Activated T-helper 2 cell treated with anti-CD3 and anti-CD28 coated beads, Interferon-gamma antibody, Interleukin-2, Interleukin-4, amounts not matched to agents 10 μg/mL and 5 μg/mL and 100 μg/mL, durations not matched to agents 14 hours and 24 hours and 36 hours (primary cell): ENCODE measurements at places on chromosomes 5 and 9.

DNA sequence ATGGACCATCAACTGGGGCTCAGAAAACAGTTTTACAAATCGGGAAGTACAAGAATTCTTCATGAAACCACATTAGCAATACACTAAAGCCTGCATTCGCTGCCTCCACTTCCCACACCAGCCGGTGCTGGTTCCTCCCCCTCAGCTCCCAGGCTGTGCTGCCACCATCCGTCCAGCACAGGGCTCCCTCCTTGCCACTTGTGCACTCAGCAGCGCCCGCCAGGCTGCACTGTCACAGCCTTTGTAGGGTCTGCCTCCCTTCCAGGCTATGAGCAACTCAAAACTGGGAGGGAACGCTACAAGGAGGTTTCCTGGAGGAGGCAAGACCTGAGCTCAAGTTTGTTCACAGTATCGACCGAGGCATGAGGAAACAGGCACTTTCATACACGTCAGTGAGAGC is 7.7 kb downstream of the MAPK9 start:
- DNase-seq, result no peak

GRCh38 chr5:64333886-64334285 is 168.2 kb downstream of the RNF180 start:
- DNase-seq, result no peak

GRCh38 chr5:140312067-140312790 is 9.3 kb upstream of the PFDN1 start:
- no peak for DNase-seq

DNA sequence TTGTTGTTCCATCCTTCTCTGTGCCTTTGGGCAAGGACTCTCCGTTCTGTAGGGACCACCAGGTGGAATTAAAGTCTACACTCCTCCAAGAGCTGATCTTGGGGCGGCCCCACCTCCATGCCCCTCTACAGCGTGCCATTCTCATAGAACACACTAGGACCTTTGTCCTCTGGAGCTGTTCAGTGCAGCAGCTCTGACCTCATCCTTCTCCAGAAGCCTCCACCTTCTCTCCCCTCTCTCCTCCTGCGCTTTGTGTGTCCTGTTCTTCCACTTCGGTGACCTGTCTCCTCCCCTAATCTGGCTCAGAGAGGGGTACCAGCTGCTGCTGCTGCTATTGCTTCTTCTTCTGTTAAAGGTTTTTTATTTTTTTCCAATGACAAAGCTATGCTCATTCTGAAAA is 1.8 kb upstream of the MACROH2A1 start:
- DNase-seq, result no peak

DNA sequence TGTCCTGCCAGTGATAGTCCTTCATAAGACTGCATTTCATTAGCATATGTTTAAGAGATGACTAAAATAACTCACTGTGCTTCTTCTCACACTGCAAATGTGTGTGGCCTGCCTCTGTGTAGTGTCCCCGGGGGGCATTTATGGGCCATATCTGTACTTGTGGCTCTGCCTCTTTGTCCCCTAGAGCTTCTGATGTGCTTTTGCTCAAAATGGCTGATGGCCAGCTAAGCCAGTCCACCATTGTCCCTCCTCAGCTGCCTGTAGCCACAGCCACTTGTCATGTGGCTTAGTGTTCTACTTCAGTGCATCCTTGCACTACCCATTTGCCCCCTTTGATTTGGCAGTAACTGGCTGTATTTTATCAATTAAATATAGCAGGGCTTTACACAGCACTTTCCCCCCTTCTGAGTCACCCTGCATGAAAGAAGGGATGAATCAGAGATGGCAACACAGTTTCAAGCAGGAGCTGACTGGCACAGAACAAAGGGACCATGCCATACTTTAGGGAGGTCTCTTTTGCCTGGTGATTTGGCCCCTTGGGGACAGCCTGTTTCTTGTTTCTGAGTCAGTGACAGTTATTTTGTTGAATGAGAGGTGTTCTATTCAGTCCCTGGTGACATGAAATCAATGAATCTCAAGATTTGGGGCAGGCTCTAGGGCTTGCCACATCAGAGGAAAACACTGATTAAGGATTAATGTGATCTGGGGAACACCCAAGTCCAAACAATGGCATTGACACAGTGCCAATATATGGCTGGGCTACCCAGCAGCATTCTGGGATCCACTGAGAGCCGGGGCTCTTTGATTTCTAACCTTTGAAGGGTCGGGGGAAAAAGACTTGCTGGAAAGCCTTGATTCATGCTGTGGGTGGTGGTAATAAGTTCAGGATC is 245.5 kb downstream of the SMARCA2 start:
- no peak for DNase-seq

- no peak for DNase-seq
These were observed 722.9 kb upstream of the RGMB start for GRCh38 chr5:98050583-98050982.

GRCh38 chr9:114096041-114096511 is 3.0 kb downstream of the KIF12 start:
- no peak for DNase-seq

- DNase-seq, result no peak
These were observed 398.0 kb upstream of the KIF2A start for GRCh38 chr5:61907995-61908394.

DNA sequence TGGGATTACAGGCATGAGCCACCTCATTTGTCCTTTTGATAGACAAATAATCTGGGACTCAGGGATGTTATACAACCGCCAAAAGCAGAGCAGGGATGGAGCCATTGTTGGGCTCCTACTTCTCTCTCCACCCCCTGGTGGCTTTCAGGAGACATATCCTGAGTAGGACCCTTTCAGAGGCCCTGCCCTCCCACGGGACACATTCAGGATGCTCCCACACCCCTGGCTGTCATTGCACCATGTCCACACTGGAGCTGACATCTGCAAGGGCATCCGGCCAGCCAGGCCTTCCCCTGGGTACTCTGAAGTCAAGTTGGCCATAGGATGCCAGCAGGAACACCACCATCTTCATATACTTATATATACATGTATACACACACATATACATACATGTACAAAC is 181.8 kb downstream of the SYK start:
- DNase-seq, result no peak

GRCh38 chr9:16519001-16519400 is 351.5 kb downstream of the BNC2 start:
- DNase-seq, result no peak

GRCh38 chr9:1581926-1582325 is 433.2 kb upstream of the SMARCA2 start:
- DNase-seq, result no peak

GRCh38 chr5:151451626-151452520 is 4.5 kb downstream of the SLC36A1 start:
- no peak for DNase-seq

GRCh38 chr5:98510143-98510985 is 263.1 kb upstream of the RGMB start:
- no peak for DNase-seq

DNA sequence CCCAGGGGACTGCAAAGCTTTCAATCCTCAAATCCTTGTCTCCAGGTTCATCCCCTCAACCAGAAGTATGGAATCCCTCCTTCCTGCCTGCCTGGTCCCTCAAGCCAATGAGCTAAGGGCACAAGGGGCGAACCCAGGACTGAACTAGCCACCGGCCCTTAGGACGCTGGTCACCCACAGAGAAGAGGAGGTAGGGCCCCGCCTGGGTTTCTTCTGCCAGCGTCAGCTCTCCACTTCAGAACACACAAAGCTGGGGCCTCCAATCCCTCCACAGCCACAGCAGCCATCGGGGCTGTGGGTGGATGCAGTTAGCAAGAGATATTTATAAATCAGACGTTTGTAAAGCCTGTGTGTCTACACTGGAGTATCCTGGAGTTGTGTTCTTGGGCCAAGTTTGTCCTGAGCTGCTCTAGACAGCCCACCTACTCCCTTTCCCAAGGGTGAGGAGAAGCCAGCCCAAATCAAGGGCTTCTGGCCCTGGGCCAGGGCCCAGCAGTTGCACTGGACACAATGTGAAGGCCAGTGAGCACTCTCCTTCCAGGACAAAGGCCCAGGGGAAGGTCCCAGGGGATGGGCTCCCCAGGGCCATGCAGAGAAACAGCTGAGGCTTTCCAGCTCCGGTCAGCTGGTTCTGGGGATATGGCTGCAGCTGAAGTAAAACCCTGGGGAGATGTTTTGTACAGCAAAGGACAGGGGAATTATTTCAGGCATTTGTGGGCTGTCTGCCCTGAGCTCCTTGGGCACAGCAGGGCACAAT is 18.9 kb downstream of the AMBP start:
- no peak for DNase-seq

DNA sequence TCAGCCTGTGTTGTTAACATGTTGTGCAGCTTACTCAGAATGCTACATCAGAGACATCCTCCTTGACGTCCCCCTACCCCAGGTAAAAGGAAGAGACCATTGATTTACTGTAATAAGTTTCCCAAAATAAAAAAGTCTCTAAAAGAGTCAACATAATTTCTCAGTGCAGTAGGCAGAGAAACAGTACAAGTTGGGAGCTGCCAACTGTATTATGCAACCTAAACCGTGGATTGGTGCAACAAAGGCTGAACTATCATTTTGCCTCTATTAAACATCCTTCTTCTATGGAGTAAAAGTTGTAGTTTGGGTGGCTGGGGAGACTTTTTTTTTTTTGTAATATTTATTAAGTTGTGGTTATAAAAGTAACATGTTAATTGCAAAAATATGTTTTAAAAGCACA is 208.0 kb downstream of the NR3C1 start:
- DNase-seq, result no peak

DNA sequence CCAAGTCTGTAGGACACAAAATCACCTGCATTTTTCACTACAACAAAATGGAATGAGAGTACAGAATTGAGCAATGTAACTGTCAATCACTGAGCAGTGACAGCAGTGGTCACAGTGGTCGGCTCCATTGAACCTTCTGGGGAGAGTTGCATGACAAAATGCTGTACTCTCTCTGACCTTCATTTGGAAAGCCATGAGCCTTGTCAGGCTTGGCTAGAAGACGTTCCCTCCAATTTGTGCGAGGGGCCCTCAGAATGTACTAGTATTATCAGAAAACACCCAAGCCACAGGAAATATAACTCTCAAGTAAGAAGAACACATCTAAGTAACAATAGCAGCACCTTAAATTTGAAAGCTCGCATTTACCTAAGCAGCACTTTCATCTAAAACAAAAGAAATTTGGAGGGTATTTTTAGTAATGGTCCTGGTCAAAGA is 425.6 kb upstream of the MEF2C start:
- DNase-seq, result no peak

DNA sequence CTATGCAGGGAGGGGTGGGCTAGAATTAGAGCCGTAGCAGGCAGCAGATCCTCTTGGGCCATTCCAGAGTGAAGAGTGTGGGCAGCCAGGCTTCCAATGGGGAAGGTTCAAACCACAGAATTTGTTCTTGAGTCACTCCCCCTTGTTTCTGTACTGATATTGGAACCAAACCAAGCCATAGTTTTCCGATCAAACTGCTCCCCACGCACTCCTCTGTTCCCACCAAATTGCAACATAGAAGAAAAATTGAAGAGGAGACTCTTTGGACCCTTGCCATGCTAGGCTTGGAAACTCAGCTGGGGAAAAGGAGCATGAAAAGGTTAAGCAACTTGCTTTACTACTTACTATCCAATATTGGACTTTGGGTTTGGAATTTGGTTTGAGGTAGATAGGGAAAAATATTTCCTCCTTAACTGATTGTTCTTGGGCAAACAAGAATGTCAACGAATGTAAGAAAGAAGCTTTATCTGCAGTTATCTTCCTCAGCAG is 165.8 kb upstream of the NR3C1 start:
- no peak for DNase-seq

DNA sequence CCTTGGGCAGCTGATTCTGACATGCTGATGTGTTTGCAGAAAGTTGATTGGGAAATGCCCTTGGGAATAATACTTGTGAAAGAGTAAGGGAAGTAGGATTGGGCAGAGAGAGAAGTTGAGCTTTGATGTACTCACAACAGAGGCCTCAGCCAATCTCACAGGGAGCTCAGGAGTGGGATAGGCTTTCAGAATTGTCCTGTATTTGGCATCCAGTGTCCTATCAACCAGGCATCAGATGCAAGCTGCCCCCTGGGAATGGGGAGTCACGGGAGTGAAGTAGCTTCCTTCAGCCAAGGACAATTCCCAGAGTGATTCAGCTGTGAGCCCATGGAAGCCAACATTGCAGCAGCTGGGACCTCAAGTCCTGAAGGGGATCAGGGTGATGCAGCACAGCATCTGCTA is 39.6 kb downstream of the DMAC1 start:
- DNase-seq, result no peak

- no peak for DNase-seq
These were observed 22.9 kb downstream of the GFPT2 start for GRCh38 chr5:180330270-180330648.

GRCh38 chr9:18296702-18297055 is 177.3 kb upstream of the ADAMTSL1 start:
- no peak for DNase-seq

- DNase-seq, result no peak
These were observed 100.3 kb downstream of the MUSK start for GRCh38 chr9:110768886-110769285.

- DNase-seq, result no peak
These were observed 289.2 kb upstream of the PCSK5 start for GRCh38 chr9:75601280-75601679.

GRCh38 chr5:161042862-161043261 is 190.9 kb upstream of the ATP10B start:
- no peak for DNase-seq

DNA sequence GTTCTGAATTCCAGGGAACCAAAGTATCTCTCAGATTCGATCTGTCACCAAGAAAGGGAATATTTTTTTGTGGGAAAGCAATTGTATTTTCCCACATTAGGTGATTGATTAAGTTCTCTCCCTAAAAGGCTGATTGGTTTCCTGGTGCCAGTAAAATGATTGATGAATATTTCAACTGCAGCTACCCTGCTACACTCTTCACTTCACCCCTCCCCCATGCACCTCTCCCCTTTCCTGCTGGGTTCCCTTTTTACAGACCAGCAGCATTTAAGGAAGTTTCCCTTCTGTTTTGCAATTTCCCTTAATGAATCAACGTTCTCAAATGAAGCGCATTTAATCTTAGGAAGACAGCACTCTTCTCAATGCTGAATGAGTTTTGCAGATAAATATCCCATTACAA is 13.1 kb downstream of the NR6A1 start:
- no peak for DNase-seq

DNA sequence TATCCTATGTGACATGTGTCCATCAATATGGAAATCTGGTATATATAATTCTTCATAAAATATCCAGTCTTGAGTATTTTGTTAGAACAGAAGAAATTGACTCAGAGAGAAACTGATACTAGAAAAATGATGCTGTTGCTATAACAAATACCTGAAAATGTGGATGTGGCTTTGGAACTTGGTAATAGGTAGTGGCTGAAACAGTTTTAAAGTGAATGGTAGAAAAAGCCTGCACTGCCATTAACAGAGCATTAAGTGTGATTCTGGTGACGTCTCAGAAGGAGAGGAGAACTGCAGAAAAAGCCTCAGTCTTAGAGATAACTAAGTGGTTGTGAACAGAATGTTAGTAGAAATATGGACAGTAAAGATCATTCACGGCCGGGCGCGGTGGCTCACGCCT is 634.9 kb upstream of the ZNF608 start:
- DNase-seq, result no peak

- DNase-seq, result no peak
These were observed 88.7 kb upstream of the FAM169A start for GRCh38 chr5:74954919-74955318.
